ENCODE measurements at places on chromosomes 5 and 9.

GRCh38 chr5:140224658-140225057, 49.7 kb downstream of the CYSTM1 start:
- no peak for DNase-seq

GRCh38 chr5:92163906-92164305, 780.8 kb upstream of the ARRDC3 start:
- DNase-seq: no peak

DNA sequence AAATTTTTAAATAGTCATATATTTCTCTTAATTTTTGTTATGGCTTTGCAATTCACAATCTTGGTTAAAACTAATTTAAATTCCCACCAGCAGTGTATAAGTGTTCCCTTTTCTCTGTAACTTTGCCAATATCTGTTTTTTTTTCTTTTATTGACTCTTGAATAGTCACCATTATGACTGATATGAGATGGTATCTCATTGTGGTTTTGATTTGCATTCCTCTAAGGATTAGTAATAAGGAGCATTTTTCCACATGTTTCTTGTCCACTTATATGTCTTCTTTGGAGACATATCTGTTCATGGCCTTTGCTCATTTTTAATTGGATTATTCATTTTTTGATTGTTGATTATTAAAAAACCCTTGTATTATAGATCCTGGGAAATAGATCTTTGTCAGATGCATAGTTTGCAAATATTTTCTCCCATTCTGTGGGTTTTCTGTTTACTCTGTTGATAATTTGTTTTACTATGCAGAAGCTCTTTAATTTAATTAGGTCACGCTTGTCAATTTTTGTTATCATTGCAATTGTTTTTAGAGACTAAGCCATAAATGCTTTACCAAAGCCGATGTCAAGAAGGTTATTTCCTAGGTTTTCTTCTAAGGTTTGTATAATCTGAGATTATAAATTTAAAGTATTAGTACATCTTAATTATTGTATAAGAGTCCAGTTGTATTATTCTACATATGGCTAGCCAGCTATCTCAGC, 610.9 kb downstream of the CHSY3 start:
- DNase-seq: peak; percentile 81

DNA sequence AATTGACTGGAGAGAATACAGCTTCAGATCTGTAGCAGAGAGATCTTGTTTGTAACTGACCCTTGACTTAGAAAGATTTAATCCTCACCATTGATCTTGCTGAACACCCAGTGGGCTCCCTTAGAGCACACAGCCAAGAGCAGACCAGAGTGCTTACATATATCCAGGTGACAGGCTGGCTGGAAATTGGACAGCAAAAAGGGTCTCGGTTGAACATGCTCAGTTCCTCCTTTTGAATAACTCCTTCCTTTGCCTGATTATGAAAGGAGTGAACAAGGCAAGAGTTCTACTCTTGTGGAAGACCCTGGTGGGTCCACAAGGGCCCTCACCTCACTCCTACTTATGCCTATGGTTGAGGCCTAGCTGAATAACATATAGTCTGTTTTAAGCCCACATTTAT, 134.2 kb upstream of the LHFPL2 start:
- no peak for DNase-seq

- DNase-seq: peak; percentile 99
Measured at GRCh38 chr9:114894609-114895433, 35.6 kb downstream of the TNFSF8 start.

DNA sequence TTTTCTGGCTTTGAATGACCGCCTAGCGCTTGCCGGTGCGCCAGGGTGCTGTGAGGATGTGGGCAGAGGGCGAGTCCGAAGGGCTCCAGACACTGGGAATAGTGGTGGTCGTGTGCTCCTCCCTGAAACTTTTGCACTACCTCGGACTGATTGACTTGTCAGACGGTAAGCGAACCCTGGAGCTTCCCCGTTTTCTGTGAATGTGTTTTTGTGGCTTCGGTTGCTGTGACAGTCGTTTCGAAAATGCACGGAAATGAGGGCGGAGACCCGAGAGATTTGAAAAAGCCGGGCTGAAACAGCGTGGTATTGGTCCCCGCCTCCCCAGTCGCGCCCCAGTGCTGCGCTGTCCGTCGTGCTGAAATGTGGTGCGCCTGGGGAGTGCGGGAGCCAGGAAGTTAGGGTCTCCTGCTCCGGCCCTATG, 102.5 kb upstream of the GABRP start:
- no peak for DNase-seq

GRCh38 chr9:116580853-116581252, 106.3 kb upstream of the TRIM32 start:
- no peak for DNase-seq

- no peak for DNase-seq
Measured at GRCh38 chr9:132813115-132813771, 64.8 kb downstream of the AK8 start.

GRCh38 chr9:22307013-22307711, 139.5 kb upstream of the DMRTA1 start:
- peak; percentile 83 for DNase-seq

DNA sequence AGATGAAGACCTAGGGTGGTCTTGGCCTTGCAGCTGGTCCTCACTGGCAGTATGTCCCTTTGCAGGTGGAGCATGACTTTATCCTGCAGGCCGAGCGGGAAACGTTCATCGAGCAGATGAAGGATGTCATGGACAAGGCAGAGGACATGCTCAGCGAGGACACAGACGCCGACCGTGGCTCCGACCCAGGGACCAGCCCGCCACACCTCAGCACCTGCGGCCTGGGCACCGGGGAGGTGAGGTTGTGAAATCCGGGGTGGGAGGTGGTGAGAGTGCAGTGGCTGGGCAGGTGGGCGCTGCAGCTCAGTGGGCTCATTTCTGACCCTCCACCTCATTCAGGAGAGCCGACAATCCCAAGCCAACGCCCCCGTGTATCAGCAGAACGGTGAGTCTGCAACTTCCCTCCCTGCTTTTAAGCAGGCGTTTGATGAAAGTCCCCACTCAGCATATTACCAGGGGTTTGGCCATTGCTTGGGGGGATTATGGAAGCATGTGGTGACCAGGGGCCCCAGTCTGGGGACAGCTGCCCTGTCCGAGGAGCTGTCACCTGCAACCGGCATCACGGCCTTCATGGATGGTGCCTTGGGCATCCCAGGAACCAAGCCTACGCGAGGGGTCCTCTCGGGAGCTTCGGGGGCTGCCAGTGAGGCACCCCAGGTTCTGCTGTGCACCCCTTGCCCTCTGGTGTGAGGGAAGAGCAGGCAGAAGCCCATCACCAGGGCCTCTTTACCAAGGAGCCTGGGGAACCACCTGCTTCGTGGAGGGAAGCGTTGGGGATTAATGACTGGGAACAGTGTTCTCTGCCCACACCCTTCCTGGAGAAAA, 84.0 kb downstream of the WNK2 start:
- DNase-seq: no peak

DNA sequence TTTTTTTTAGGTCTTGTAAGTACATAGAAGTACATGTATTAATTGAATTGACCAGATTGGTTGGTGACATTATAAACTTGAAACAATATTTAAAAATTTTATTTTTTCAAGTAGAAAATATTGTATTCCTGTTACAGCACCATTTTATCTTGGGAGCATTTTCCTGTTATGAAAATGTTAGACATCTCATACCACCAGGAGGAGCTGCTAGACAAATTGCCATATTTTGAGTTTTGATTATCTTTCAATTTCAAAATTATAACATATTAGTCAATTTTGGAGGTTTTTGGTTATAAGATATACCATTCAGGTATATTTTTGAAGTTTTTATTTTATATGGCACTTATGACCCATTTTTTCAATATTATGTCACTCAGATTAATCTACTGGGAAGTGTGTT, 84.4 kb downstream of the CNTLN start:
- no peak for DNase-seq

DNA sequence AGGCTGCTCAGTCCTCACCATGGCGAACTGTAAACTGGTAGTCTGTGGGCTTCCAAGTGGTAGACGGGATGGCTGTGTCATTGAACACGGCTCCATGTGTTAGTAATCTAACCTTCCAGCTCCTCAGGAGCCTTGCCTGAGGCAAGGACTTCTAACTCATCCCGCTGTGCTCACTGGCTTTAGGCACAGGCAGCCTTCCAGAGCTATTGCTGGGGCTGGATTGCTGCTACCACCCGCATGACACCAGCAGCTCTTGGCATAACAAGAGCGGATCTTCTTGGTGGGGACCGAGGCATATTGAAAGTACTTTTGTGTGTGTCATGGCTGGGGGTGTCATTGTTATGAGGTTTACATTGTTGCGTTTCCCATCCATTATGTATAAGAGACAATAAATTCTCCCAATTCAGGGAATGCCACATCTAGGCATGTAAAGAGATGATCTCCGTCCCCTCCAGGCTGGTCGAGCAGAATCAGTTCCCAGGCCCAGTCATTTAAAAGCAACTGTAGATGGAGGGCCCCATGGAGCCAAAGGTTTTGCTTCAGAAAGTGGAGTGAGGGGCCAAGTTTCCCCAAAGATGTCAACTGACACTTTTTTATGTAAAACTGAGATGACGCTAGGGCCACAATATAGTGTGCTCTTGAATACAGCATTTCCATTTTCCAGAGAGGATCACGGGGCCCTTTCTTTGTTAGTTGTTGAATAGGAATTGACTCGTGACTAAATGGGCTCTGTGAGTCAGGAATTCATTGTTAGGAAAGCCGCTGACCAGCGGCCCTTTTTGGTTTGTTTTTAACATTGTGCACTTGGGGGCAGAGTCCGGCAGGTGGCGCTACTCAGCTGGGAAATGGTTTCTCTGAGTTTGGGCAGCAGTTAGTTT, 759.5 kb downstream of the TAF11L14 start:
- DNase-seq: peak; percentile 85

DNA sequence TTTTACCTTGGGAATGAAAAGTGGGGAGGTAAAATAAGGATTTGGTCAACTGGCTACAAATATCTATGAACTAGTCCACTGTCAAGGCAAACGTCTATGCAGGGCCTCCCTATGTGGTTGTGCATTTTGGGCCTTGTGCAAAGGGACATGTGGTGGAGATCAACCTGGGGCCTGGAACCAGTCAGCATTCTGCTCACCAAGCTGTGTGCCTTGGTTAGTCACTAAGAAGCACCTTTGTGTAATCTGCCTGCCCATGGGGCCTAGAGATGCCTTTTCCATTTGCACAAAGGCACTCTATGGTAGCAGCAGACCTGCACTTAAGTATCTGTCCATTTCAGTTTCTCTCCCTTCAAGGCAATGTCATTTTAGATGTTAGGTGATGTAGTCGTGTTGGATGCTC, 184.0 kb downstream of the GNAQ start:
- DNase-seq: no peak

GRCh38 chr9:9754186-9754585, 858.6 kb downstream of the PTPRD start:
- DNase-seq: no peak

GRCh38 chr5:43007911-43008362, 32.2 kb downstream of the ANXA2R start:
- DNase-seq: peak; percentile 79

DNA sequence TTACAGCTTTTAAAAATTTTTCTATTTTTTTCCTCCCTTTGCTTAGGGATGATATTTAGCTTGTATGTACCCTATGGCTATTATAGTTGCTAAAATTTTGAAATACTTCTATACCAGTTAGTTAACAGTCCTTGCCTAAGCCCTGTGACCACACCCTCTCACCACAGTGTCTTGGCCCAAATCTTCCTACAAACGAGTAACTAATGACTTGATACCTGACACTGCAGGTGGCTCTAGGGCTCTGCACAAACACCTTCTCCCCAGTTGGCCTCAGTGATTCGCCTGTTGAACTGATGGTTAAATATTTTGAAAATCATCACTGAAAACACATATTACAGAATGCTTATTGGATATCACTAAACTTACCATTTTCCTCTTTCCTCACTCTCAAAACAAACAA, 449.6 kb upstream of the CHD1 start:
- no peak for DNase-seq
